Activated CD8-positive, alpha-beta memory T cell treated with anti-CD3 and anti-CD28 coated beads for 48 hours (primary cell): ENCODE measurements at places on chromosomes 2 and 18.
A peak's percentile ranks its signal among the peaks of the same experiment; 100 is the strongest.

GRCh38 chr2:96963316-96963715 lies 23.1 kb downstream of the FAM178B start:
- no peak for DNase-seq

DNA sequence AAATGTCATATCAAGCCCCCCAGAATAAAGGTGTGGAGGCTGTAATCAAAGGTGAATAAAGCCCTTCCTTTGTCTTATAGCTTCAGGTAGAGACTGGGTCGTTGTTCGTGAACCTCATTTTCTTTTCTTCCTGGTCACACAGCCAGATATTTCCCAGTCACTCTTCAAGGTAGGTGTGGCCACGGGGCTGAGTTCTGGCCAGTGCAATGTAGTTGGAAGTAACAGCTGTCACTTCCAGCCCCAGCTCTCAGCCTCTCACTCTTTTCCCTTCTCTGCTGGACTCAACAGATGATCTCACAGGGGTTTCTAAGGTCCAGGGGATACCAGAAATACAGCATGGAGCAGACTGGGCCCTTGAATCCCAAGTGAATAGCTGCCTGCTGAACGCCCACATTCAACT lies 15.8 kb upstream of the TRPM8 start:
- no peak for DNase-seq

DNA sequence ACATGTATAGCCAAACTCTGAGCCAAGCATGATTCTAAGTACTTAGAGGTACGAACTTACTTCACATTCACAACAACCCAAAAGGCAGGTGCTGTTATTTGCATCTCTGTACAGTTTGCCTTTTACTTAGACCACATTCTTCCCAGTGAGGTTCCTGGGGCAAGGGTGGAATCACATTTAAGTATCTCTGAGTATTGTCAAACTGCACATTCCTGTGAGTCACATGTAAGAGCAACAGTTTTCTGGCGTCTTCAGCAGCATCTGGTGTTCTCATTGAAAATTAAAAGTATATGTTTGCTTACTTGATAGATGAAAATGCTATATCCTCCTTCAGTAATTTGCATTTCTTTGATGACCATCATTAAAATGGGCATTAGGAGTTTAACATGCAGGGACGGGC lies 119.1 kb downstream of the UXS1 start:
- DNase-seq: no peak

DNA sequence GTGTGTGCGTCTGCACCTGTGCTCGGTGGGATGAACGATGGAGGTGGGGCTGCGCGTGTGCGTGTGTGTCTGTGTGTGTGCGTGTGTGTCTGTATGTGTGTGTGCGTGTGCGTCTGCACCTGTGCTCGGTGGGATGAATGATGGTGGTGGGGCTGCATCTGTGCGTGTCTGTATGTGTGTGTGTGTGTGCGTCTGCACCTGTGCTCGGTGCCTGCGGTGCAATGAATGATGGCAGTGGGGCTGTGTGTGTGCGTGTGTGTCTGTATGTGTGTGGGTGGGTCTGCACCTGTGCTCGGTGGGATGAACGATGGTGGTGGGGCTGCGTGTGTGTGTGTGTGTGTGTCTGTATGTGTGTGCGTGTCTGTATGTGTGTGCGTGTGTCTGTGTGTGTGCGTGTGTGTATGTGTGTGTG lies 48.5 kb upstream of the CTDP1 start:
- no peak for DNase-seq

DNA sequence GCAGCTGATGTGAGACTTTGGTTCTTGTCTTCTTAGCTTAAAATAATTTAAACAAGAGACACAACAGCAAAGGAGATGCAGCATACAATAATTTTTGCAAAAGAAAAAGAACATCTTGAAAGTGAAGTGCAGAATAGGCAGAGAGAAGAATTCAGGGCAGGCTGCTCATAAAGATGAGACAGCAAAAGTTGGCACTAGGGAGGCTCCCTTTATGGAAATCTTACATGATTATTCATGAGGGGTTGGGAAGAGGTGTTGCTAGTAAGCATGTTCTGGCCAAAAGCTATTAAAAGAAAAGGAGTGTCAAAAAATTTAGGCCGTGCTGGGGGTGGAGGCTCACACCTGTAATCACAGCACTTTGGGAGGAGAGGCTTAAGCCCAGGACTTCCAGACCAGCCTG lies 4.2 kb upstream of the ALPP start:
- no peak for DNase-seq

- DNase-seq: no peak
Measured at GRCh38 chr2:112530728-112531127, 11.5 kb upstream of the POLR1B start.

GRCh38 chr2:98516571-98516970 lies 71.9 kb downstream of the INPP4A start:
- no peak for DNase-seq

GRCh38 chr2:17254421-17254820 lies 263.8 kb downstream of the RAD51AP2 start:
- DNase-seq: no peak

- no peak for DNase-seq
Measured at GRCh38 chr18:46623541-46623940, 33.5 kb downstream of the LOXHD1 start.

- no peak for DNase-seq
Measured at GRCh38 chr2:114684403-114684802, 242.0 kb downstream of the DPP10 start.

- no peak for DNase-seq
Measured at GRCh38 chr2:176508984-176509740, 239.9 kb downstream of the MTX2 start.

DNA sequence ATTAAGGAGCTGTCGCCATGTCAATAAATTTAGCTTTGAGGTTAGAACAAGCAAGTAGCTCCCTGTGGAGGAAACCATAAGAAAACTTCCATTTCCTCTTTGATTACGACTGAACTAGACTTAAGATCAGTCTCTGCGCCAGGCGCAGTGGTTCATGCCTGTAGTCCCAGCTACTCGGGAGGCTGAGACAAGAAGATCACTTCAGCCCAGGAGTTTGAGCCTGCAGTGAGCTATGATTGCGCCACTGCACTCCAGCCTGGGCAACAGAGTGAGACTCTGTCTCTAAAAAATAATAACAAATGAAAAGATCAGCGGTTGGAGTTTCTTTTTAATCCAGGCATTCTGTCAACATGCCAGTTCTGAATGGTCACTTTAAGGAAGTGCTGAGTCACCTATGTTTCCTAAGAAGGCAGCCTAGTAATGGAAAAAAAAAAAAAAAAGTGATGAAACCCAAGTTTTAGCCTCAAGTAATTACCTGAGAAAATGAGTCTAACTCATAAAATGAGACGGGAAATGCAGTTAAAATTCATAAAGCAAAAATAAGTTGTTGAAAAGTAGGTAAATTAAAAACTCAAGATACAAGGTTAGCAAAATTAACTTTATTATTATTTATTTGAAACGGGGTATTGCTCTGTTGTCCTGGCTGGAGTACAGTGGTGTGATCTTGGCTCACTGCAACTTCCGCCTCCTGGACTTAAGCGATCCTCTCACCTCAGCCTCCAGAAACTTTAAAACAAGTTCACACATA lies 10.2 kb downstream of the C18orf32 start:
- DNase-seq: no peak

- DNase-seq: peak; percentile 23
Measured at GRCh38 chr2:636641-637405, 40.4 kb downstream of the TMEM18 start.

DNA sequence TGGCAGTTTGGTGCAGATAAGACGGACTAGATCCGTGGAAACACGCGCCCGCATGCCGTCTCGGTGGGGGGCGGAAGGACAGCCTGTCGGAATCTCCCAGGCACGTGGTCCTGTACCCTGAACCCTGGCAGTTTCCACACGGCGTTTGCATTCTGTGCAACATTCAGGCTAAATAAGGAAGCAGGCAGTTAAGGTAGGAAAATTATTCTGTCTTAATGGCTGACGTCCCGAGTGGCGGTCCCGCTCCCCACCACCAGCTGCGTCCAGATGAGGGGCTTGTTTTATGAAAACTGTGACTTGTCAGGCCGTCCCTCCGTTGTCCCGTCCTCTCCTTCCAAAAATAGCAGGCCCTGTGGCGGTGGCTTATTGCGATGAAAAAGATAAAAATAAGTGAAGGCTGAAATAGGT lies 120.2 kb downstream of the NFATC1 start:
- no peak for DNase-seq
